CD4-positive, alpha-beta T cell treated with Interleukin-4 for 4 hours (primary cell): ENCODE measurements at places on chromosomes 5 and 9.
A peak's percentile ranks its signal among the peaks of the same experiment; 100 is the strongest.

- no peak for DNase-seq
Observed at GRCh38 chr9:104608336-104608735, 2.9 kb upstream of the OR13C2 start.

- DNase-seq: no peak
Observed at GRCh38 chr9:109551651-109552050, 53.5 kb upstream of the PTPN3 start.

- DNase-seq: no peak
Observed at GRCh38 chr9:87653941-87654340, 72.0 kb upstream of the CTSL start.

DNA sequence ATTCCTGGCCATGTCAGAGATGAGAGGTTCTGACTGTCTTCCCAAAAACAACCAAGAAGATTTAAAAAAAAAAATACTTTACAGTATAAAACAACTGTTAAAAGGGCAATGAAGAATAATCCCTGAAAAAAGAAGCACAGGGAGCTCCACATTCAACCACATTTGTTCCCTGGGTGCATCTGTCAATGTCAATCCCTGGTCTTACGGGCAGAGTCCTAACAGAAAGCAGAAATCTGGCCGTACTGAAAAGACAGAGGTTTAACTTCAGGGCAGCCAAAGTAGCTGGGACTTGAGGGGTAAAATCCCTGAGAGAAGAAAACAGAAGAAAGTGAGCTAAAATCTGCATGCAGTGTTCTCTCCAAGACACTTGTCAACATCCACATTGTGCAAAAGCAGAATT lies 76.6 kb downstream of the RICTOR start:
- DNase-seq: no peak

GRCh38 chr9:120413121-120414048 lies 166.6 kb downstream of the CDK5RAP2 start:
- DNase-seq: no peak

DNA sequence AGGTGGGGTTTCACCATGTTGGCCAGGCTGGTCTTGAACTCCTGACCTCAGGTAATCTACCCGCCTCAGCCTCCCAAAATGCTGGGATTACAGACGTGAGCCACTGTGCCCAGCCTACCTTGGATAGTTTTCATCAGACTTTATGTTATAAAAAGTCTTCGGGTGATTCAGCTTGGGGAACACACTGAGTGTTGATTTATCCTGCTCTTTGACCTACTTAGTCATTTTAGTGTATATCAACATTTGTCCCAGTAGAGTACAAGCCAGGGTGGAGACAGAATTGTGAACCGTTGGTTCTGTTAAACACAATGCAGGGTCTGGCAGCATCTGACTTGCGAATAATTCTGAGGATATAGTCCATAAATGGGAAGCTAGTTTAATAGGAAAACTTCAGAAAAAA lies 39.7 kb downstream of the NFX1 start:
- no peak for DNase-seq

GRCh38 chr5:136232316-136232715 lies 39.4 kb upstream of the SMIM32 start:
- DNase-seq: no peak

- DNase-seq: peak; percentile 17
Observed at GRCh38 chr9:32524892-32525708, 896 bp downstream of the RIGI start.

DNA sequence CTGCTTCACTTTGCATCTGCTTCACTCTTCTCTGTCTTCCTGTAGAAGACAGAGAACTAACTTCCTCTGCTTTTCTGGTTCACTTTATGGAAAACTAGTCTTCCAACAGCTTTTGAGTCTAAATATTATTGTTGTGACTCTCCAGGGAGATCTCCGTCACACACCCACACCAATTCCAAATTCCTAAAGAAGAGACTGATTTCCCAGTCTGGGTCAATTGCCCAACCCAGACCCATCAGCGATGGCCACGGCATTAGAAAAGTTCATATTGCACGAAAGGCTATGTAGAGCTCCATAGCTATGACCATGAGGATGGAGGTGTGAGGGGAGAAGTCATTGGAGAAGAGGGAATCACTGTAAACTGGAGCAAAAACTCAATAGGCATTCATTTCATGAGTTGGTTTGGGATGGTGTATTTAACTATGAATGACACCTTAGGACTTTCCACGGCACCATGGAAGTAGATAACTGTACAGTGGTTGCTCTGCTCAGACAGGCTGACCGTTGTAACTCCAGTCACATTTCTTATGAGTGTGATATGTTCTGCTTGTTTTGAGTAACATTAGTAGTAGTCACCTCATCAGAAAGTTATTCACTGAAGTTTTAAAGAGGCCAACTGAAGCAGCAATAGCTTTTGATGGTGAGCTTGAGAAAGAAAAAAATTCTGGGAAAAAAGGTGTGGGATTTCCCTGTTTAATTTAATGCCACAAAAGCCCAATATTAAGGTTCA lies 78.1 kb upstream of the MAMDC2 start:
- no peak for DNase-seq

DNA sequence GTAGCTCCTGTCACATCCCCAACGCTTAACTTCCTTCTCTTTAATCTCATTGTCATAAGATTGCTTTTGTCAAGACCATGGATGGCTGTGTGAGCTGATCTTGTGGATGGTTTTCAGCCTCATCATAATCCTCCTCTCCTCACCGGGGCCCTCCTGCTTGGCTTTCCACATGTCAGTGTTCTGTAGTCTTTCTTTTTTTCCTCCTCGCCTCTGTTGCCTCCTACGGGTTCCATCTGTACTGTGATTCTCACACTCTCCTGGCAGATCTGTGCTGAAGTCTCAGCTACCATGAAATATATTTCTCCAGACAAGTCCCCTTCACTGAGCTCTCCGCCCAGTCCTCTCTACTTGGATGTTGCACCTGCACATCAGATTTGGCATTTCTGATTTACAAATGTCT lies 34.9 kb upstream of the FAM120AOS start:
- DNase-seq: no peak

GRCh38 chr5:39639618-39640089 lies 214.9 kb upstream of the DAB2 start:
- DNase-seq: no peak

- no peak for DNase-seq
Observed at GRCh38 chr9:97479496-97480159, 21.8 kb upstream of the TMOD1 start.

DNA sequence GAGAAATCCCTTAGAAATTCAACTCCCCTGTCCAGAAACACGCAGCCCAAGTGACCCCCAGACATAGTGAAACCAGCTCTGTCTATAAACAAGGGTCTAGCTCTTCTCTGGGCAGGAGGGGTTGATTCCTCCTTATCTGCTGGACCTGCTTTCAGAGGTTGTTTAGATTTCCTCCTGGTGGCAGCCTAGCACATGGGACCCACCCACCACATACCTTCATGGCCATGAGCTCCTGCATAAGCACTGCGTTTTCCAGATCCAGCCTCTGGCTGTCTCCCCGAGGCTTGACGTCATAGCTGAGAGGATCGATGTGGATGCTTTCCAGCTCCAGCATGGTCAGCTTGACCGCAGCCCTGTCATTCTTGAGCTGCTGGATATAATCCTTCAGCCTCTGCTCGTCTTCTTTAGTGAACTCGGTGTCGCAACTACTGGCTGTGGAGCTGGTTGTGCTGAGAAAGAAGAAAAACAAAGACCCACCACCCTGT lies 77.0 kb downstream of the DCP2 start:
- DNase-seq: no peak

- DNase-seq: no peak
Observed at GRCh38 chr5:54171645-54172384, 138.6 kb downstream of the ARL15 start.

DNA sequence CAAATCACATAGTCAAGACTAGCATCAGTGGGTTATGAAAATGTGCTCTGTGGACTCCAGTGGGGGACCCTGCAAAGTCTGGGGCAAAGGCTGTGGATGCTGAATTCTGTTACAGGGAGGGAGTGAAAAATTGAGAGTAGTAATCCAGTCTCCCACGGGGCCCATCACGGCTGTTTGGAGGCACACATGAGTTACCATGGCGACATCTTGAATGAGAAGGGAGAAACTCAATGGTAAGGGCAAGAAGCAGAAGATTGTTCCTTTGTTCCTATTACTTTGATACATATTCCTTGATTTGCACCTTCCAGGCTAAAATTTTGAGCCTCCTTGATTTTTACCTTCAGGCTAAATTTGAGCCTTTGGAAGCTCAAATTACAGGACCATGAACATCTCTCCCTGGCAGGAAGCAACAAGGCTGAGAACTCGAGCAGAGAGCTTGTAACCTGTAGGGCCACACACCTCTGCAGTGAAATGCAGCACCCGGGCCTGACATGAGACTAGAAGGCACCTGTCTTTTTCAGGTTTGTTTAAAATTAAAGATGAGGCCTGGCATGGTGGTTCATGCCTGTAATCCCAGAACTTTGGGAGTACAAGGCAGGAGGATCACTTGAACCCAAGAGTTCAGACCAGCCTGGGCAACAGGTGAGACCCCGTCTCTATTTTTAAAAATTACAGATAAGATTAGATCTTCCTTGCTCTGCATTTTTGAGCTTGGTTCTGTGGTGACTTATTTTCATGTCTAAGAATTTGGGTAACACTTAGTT lies 31.0 kb upstream of the ZFR start:
- no peak for DNase-seq

DNA sequence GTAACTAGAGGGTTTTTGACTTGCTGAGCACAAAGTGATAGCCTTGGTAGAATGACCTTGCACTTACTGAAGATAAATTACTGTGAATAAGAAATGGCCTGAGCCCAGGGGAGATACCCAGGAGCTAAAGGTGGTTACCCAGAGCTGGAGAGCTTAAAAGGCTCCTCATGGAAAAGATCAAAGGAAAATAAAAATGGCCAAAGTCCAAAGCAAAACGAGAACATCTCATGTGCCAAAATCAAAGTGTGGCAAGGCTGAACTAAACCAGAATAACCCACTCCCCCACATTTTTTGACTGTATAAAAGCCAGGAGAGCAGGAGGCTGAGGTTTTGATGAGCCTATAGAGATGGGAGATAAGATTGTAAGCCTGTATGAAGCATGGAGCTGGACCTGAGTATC lies 14.4 kb downstream of the IDNK start:
- no peak for DNase-seq

GRCh38 chr5:176609724-176610434 lies at the start of gene GPRIN1:
TSS of gene GPRIN1 (minus strand) at chr5:176610156. CDS start at chr5:176599834, 10,322 bp downstream.
- DNase-seq: peak; percentile 14
